ENCODE measurements at places on chromosomes 11 and 22.

DNA sequence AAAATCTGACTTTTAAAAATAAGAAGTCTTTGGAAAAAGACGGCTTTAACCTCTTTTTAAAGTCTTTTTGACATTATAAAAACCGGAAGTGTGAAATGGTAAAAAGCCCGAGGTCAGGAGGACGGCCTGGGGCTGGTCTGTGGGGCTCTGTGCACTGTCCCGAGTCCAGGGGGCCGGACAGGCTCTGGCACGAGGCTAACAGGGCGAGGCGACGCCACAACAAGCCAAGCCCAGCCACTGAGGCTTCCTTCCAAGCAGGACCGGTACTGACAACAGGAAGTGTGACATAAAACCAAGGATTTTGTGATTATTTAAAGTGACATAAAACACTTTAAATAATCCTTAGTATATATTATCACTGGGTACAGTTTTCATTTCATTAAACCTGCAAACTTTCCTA, 39.2 kb downstream of the BRD1 start:
- DNase-seq = no peak

DNA sequence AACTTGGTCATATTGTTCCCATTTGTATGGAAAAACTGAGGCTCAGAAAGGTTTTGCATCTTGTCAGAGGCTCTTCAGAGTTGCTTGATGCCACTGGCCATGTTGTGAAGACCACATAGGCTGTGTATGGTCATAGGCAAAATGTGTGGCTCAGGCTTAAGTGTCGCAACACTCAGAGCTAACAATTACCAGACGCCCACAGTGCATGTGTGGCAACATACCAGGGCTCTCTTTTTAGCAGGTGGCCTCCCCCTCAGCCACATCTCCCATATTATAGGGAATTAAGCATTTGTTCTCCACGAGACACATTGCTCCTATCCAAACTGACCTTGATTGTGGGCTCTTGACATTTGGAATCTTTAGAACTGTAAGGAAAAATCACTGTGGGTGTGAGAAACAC, 802.5 kb downstream of the DLG2 start:
- DNase-seq = no peak

GRCh38 chr11:122181372-122181771, 65.4 kb upstream of the BLID start:
- DNase-seq = no peak

- DNase-seq = no peak
Measured at GRCh38 chr22:19122752-19123492, 710 bp upstream of the DGCR2 start.

GRCh38 chr22:48828688-48829087, 999.0 kb downstream of the BRD1 start:
- no peak for DNase-seq

DNA sequence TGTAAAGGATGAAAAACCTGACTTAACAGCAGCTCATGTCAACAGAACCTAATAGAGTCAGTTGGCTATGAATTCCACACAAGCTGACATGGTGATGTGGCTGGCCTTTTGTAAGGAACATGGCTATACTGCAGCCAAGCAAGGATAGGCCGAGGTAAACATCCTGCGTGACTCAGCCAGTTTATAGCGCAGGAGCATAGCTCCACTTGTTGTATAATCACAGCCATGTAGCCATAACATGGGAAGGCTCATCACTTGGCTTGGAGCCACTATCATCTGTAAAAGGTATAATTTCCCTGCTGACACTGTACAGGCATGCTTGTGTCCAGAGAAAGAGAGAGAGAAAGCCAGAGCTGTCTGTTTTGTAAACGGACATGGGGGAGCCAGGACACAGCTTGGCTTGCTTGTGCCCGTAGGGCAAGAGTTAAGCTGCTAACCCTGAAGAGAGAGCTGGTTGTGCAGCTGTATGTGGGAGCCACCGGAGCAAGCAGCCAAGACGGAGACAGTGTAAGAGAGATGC, 104.4 kb upstream of the PLET1 start:
- no peak for DNase-seq

- DNase-seq = no peak
Measured at GRCh38 chr11:104679258-104679657, 219.0 kb downstream of the CASP12 start.

- DNase-seq = no peak
Measured at GRCh38 chr22:32531931-32532819, 57.6 kb downstream of the FBXO7 start.

GRCh38 chr11:33234397-33235190, 22.6 kb upstream of the HIPK3 start:
- no peak for DNase-seq
